Occipital lobe (tissue), 3 donors: ENCODE measurements at places on chromosomes 11 and 22. TPM values are rescaled to one million over a fixed set of nuclear protein-coding genes. Genes with fewer than 3 reads are reported as not detected.

GRCh38 chr22:47188261-47189055 lies 426.0 kb downstream of the TBC1D22A start:
- DNase-seq: no peak

DNA sequence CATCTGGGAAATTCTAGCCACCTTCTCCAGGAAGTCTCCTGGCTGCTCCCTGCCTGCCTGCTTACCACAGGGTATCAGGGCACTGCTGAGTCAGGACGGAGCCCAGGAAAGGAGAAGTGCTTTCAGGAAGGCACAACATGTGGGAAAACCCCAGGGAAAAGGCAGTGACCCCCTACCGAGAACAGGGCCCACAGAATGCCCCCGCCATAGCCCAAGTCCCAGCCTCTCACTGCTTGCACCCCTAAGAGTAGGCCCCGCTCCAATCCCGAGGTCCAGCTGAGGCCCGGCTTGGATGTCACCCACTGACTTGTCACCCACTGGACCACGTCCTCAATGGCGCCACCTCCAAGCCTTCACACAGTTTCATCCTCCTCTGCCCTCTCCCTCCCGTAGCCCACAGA lies 34.1 kb downstream of the ARAP1 start:
- DNase-seq: no peak

GRCh38 chr22:28629420-28630176 lies 50.0 kb downstream of the TTC28 start:
- no peak for DNase-seq

DNA sequence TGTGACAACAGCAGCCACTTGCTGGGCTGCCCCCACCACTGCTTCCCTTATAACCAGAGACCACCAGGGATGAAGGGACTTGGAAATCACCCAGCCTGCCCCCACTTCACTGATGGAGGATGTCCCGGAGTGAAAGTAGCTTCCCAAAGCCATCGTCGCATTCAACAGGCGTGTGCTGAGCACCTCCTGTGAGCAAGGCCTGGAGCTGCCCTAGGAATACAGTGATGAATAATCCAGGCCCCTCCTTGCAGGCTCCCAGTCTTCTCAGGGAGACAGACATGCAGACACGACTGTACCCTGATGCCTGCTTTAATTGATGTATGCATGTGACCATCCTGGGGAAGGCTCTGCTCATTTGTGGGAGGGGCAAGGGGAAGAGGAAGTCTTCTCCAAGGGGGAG lies 22.6 kb downstream of the PTPN5 start:
- no peak for DNase-seq

GRCh38 chr11:47004595-47005033 lies 68.1 kb downstream of the CSTPP1 start:
- DNase-seq: peak; percentile 30

GRCh38 chr22:45268167-45268957 lies 16.4 kb upstream of the UPK3A start:
- DNase-seq: no peak

DNA sequence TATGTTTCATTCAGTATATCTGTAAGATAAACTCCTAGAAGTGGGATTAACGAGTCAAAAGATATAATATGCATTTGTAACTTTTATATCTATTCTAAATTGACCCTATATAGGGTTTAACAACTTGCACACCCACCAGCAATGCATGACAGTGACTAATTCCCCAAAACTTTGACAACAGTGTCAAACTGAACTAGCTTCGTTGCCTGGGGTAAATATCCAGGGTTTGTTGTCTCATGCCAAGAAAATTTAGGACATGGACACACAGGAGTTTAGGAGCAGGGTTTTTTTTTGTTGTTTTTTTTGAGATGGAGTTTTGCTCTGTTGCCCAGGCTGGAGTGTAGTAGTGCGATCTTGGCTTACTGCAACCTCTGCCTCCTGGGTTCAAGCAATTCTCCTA lies 5.1 kb downstream of the SNU13 start:
- DNase-seq: no peak

- no peak for DNase-seq
Measured at GRCh38 chr11:21556926-21557325, 636.0 kb upstream of the ANO5 start.

RIN1 gene
- total RNA-seq: 0.47 TPM

GLYAT gene
- 0.31 TPM for total RNA-seq

CHRM1 gene
- 12.3 TPM for total RNA-seq

HTATIP2 gene
- 6.1 TPM for total RNA-seq
